Right atrium auricular region (tissue), 2 donors: ENCODE measurements at places on chromosomes 2 and 18.
A peak's percentile ranks its signal among the peaks of the same experiment; 100 is the strongest.

DNA sequence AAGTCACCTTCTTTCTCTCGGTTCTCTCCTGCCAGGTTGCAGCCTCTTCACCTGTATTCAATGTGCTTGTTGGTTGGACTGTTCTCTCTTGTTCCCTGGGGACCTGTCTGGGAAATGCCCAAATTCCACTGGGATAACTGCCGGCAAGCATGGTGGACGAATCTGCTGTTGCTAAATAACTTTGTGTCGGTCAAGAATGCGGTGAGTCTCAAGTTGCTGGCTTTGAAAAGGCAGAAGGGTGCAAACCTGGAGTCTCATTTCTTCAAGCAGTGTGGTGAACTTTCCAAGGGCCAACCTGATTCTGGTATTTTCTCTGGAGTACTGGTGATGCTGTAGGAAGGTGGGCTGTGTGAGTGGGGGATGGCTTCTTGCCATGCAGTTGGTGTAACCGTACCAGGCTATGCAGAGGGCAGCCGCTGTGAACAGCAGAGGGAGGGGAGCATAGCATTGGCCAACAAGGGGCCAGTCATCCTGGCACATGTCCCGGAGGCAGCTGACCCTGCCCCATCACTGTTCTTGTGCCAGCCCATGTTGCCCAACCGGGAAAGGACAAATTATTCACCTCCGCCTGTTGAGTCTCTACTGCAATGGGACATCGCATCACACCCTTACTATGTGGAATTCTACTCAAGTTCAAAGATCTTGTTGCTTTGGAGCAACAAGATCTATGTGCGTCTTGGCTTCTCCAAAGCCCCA, 88.1 kb upstream of the SEC11C start:
- DNase-seq = no peak

GRCh38 chr2:71813807-71814470, 333.7 kb downstream of the CYP26B1 start:
- DNase-seq = peak; percentile 30

DNA sequence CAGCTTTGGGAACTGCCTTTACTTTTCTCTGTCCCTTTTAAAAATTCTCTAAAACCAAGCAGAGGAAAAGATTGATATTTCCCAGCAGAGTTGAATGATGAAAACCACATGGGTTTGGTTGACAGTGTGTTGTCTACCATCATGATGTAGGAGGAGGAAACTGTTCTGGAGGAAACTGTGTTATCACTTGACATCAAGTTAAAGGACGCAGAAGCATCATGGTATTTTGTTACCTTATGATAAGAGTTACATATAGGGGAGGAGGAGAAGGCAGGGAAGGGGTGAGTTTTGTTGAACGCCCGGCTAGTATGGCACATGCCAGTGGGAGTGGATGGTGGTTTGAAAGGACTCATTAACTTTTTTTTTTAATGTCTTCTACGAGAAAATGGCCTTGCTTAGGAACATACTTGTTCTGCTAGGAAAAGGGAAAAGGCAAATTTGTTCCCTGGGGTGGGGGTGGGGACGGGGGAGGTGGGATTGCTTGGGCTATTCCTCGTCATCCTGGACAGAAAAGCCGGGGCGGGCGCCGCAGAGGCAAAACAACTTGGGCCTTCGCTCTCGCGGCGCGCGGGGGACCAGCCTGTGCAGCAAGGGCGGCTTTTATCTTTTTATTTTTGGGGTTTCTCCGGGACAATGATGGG, 766 bp downstream of the TMEM17 start:
- DNase-seq = no peak

- no peak for DNase-seq
Measured at GRCh38 chr2:30747206-30747605, 60.0 kb downstream of the CAPN13 start.

DNA sequence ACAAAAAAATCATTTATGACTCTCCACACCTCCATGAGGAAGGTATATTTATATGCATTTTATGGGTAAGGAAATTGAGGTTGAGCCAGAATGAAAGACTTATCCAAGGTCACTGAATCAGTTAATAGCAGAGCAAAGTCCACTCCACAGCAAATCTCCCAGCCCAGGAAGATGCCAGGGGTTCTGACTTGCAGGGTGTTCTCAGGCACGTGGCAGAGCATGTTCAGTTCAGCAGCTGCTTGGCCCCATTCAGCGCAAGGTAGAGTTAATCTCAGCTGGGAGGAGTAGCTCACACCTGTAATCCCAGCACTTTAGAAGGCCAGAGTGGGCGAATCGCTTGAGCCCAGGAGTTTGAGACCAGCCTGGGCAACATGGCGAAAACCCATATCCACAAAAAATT, 17.8 kb upstream of the DGKD start:
- DNase-seq = no peak
